ENCODE measurements at places on chromosomes 13 and 19.

- DNase-seq = no peak
Measured at GRCh38 chr13:112651311-112651710, 38.5 kb upstream of the ATP11A start.

DNA sequence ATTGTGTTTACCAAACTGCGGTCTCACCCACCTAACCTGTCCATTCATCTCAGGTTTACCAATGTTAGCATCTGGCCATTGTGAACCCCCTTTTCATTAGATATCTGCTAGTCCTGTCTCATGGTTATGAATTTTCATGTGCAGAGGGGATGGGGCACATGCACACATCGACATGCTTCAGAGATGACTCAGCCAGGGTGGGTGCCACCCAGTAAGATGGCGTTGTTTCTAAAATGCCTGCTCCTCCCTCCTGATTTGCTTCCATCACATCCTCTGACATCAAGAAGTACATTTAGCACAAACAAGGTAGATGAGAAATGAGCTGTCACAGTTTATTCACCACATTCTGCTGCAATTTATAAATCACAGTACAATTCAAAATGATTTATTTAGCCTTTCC is 51.3 kb downstream of the GPALPP1 start:
- peak; percentile 60 for DNase-seq

DNA sequence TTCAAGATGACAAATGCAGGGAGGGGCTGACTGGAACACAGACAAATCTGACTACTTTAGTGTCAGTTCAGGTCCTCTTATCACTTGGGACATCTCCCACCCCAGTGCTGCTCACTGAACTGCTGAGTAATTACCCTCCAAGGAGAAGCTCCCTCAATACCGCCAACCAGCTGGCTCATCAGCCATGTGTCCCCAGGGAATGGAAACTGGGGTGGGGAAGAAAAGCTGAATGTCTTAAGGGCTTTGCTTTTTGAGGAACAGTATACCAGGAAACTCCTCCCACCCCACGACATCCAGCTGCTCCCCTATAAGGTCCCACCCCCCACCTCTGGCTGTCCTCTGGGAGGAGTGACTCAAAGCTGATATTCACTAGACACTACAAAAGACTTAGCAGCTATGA is 2.0 kb downstream of the ZNF823 start:
- no peak for DNase-seq

GRCh38 chr13:39840201-39840600 is 184.7 kb downstream of the COG6 start:
- DNase-seq = no peak

- no peak for DNase-seq
Measured at GRCh38 chr19:4497770-4498389, 20.4 kb downstream of the PLIN4 start.

GRCh38 chr13:99421758-99422585 is 79.3 kb upstream of the TM9SF2 start:
- no peak for DNase-seq

- no peak for DNase-seq
Measured at GRCh38 chr13:98541191-98541590, 35.7 kb downstream of the STK24 start.

GRCh38 chr13:98913741-98914140 is 64.1 kb downstream of the DOCK9 start:
- no peak for DNase-seq

All from SW480 (cell line).